Endothelial cell (in vitro differentiated cells): ENCODE measurements at places on chromosomes 12 and 14. TPM values are rescaled to one million over a fixed set of nuclear protein-coding genes. Genes with fewer than 3 reads are reported as not detected.

DNA sequence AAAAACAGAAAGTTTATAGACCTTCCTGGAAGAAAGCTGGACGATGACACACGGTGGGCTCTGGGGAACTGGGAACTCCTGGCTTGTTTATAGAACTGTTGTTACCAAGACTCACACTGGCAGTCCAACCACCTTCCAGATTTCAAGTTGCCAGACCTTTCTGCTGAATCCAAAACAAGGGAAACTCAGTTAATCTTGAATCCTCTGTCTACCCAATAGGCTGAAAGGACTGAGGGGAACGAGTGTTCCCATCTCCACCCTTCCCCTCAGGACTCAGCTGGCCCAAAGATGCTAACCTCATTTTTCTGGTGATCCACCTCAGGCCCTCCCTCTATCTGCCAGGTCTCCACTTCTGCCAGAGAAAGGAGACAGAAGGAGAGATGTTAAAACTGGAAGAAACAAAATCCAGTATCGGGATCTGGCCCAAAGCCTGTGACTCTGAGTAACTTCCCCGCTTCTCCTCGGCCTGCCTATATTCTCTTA lies 231.4 kb downstream of the ANO2 start:
- DNase-seq, result no peak

The AKAP5 gene
- 6.1 TPM for total RNA-seq

DNA sequence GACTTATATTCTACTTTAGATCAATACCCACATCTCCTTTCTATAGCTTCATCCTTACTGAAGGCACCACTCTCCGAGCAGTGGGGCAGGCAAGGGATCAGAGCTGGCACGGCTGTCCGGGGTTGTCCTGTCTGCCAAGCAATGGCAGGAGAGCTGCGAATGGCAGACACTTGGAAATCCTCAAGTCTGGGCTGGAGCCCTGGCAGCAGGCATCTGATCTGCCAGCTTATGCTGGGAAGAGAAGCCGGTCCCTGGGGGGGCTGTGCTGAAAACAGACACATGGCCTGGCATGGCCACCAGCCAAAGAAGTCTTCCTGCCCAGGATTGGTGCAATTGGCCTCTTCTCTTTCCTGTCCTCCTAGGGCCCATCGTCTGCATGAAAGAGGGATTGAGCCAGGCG lies 280.2 kb upstream of the PWP1 start:
- no peak for DNase-seq

DNA sequence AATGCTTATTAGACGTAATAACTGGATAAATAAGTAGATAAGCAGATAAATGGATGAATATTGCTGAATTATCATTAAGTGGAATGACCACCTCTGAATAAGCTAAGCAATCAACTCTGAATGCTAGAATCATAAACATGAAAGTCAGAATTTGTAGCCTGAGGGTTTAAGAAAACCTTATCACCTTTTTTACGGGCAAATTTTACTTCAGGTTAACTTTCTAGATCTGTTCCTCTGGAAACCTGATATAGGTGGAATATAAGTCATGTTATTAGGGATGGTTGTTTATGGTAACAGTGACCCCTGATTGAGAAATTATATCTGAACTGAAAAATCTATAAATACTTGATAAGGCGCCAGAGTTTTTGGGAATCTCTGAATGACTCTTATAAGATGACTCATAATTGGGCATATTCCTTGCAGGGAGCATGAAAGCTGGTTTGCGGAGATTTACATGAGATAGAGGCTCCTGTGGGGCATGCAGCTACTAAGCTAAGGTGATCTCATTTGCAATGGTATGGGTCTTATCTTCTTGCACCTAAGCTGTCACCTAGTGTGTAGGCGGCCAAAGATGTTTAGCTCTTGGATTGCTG lies 12.1 kb downstream of the SPX start:
- DNase-seq, result no peak

- DNase-seq, result no peak
These were observed 12.3 kb downstream of the GDF11 start for GRCh38 chr12:55755246-55755645.

The TRPV4 gene
- 7.0 TPM for total RNA-seq

DNA sequence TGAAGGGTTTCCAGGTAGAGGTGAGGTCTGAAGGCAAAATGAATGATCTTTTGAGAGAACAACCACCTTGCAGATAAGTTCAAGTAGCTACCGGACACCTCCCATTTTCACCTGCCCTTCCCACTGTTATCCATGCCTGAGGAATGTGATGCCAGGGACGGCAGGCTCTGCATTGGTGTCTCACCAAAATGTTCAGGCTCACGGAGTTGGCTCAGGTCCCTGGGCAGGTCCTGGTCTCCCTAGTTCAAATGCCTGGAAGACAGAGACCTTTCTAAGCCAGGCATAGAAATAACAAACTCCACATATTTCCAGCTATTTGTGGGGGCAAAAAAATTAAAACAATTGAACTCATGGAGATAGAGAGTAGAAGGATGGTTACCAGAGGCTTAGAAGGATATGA lies 36.0 kb downstream of the TMEM63C start:
- no peak for DNase-seq

GRCh38 chr14:33569821-33570687 lies 380.8 kb downstream of the EGLN3 start:
- DNase-seq, result no peak

The CEP128 gene
- 10.4 TPM for total RNA-seq

- DNase-seq, result no peak
These were observed 739 bp downstream of the JPH4 start for GRCh38 chr14:23577710-23578392.

DNA sequence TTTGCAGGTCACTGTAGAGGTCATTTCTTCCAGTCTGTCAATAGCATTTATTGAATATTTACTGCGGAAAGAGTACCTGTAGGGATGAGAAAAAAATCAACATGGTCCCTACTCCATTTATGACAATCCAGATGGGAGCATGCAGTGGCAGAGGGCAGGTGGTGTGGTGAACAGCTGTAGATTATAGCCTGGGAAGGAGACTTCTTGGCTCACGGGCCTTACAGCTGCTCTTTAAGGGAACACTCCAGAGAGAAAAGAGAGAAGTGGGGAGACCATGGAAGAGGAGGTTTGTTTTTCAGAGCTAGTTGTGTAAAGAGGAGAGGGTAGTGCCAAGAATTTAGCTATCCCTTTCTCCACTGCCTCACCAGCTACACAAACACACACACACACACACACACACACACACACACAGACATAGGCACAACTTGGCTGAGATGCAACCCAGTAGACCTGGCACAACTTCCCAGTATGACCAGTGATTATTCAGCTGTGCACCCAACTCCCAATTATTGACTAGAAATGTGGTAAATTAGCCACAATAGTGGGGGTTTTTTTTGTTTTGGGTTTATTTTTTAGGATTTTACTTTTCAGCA lies 41.0 kb downstream of the GPHB5 start:
- no peak for DNase-seq
